ENCODE measurements at places on chromosomes 7 and 10.

- DNase-seq: no peak
These were observed 155.2 kb downstream of the HPSE2 start for GRCh38 chr10:99080275-99080945.

GRCh38 chr10:6082496-6083395 is 6.1 kb upstream of the RBM17 start:
- no peak for DNase-seq

GRCh38 chr10:44576702-44577191 is 191.8 kb upstream of the CXCL12 start:
- no peak for DNase-seq

DNA sequence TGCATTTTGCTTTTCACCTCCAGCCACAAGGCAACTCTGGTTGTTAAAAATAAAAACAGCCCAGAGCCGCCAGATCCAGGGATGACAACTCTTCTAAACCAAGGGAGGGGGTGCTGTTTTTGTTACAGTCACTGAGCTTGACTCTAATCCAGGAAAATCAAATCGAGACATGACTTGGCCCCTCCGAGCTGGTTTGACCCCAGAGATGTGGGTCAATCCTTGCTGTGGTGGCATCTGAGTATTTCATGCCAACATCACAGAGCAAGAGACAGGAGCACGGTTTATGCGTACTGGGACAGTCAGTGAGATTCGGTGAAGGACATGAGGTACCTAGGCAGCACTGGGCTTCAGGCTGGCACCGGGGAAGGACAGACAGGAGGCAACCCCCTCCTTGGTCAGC is 88.8 kb upstream of the ZMIZ1 start:
- no peak for DNase-seq

DNA sequence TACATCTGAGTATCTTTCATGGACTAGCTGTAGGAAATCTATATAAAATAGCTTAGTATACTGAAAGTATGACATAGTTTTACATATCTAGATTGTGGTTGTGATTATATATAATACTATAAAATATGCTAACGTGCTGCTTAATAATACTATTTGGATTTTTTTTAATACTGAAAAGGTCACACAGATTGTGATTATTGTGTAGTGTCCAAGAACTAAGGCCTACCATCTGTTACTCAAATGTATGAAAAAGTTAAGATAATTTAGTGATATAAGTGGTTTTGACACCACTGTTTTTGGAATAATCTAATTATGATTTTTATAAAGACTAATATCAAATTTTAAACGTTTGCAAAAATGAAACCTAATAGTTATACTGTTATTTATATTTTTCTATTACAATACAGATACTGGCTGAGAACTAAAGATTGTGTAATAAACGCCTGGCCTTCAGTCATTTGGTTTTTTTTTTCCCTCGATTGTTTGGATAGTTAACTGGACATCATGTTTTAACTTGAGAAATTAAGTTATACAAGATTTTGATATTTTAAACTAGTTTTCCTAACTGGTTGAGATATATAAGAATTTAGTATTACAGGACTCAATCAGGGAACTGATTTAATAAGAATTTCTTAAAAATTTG is 12.6 kb downstream of the PTEN start:
- no peak for DNase-seq

DNA sequence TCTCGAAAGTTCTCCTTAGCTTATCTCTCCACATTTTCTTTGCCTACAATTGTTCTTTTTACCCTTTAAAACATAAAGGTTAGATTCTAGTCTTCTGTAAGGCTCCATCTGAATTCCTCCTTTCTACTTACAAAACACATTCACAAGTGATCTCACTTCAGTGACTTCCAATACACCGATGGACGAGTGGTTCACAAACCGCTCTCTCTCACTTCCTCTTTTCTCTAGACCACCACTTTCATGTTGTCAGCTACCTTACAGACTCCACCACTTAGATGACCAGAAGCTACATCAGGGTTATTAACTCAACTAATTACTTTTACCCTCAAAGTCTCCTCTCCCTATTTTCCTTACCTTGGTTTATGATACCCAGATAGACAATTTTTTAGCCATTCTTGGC is 11.8 kb downstream of the MET start:
- DNase-seq: no peak

- no peak for DNase-seq
These were observed 267.8 kb downstream of the SH2D4B start for GRCh38 chr10:80805343-80806020.

DNA sequence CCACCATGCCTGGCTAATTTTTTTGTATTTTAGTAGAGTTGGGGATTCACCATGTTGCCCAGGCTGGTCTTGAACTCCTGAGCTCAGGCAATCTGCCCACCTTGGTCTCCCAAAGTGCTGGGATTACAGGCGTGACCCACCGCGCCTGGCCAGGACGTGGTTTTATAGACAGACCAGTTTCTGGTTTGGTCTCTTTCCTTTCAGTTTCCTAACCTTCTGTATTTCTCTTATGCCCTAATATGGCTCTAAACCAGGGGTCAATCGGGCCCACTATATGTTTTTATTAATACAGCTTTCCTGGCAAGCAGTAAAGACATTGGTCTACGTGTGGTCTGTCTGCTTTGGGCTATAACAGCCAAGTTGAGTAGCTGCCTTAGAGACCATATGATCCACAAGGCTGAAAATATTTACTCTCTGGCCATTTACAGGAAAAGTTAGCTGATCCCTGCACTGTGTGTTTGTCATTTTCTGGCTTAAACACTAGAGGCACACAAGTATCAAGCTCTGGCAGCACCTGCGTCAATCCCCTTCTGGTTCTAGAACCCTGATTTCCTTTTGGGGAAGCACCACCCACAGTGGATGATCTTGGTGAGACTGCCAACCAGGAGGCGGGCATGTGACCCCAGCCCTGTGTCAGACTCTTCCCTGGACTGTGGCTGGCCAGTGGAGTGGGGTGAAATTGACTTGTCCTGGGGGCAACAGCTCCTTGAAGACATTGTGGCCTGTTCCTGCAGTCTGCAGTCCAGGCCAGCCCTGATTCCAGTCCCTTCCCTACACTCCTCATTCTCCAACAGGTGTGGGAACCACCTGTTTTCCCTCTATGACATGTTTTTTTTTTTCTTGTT is 497.2 kb downstream of the PLXNA4 start:
- DNase-seq: no peak

DNA sequence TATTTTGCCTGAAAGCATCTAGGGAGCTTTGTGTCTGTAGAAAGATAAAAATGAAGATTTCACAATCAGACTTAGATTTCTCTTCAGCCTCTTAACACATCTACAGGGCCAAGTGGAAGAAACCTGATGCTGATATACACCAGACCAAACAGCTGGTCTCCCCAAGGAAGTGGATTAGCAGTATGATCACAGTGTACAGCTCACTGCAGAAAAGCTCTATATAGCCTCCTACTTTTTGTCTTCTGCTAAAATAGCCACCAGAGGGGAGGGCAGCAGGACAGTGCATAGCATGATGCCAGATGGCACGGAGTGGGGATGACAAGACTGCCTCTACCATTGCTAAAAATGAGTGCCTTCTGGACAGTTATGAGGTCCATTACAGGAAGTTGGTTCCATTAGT is 16.0 kb downstream of the FAM13C start:
- no peak for DNase-seq

GRCh38 chr7:7805511-7806153 is 87.2 kb upstream of the RPA3 start:
- DNase-seq: no peak

GRCh38 chr10:5719546-5719945 is 34.9 kb downstream of the TASOR2 start:
- DNase-seq: no peak

DNA sequence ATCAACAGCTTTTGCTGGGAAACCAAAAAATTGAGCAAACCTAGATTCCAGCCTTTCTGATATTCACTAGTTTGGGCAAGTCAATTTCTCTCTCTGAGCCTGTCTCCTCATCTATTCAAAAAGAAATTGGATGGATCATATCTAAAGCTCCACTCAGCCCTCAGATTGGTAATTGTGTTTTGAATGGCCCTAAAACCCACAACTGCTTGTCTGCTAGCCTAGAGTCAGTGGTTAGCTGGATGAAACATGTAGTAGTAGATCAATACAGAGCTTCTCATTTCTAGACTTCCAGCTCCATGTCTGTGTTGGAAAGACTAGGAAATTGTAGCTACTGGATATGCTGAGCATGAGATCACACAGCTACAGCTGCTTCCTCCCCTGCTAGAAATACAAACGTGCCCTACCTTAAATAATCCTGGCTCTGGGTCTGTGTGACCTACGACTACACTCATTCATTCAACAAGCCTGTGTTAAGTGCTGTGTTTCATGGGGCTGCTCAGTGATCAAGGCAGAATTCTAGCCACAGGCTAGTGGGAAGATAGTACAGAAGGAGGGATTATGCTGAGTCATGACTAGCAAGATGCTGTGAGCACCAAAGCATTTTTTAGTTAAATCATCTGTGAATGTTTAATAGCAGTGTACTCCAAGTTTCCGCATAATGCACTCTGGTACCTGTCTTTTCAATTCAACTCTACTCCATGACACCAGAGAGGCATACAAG is 15.7 kb downstream of the DNTT start:
- DNase-seq: no peak

- DNase-seq: no peak
These were observed 64.2 kb downstream of the CFAP46 start for GRCh38 chr10:132878091-132878729.

- DNase-seq: no peak
These were observed 852.0 kb upstream of the PHF14 start for GRCh38 chr7:10121631-10122030.

- no peak for DNase-seq
These were observed 69.6 kb upstream of the COL1A2 start for GRCh38 chr7:94325122-94325475.

DNA sequence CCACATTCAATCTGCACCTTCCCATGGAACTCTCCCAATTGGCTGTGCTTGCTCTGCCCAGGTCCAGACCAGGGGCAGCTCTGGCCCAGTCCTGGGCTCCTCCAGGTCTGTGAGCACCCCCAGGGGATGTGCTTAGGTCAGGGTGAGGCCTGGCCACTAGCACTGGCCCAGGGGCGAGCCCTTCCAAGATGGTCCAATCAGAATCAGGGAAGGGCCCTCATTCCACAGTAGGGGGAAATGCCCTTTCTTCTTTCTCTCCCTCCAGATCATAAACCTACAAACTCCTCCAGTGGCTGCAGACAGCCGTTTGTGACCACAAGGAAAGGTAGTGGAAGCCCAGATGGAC is 157.0 kb downstream of the PRKAG2 start:
- no peak for DNase-seq

GRCh38 chr10:125782616-125783015 is 7.0 kb upstream of the MMP21 start:
- no peak for DNase-seq

DNA sequence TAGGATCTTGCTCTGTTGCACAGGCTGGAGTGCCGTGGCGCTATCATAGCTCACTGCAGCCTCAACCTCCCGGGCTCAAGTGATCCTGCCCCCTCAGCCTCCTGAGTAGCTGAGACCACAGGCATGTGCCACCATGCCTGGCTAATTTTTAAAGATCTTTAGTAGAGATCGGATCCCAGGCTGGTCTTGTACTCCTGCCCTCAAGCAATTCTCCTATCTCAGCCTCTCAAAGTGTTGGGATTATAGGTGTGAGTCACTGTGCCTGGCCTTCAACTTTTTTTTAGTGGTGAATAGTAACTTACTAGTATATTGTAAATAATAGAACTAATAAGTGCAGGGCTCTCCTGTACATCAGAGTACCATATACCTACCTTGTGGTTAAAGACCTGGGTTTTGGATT is 52.1 kb upstream of the LMTK2 start:
- DNase-seq: no peak

DNA sequence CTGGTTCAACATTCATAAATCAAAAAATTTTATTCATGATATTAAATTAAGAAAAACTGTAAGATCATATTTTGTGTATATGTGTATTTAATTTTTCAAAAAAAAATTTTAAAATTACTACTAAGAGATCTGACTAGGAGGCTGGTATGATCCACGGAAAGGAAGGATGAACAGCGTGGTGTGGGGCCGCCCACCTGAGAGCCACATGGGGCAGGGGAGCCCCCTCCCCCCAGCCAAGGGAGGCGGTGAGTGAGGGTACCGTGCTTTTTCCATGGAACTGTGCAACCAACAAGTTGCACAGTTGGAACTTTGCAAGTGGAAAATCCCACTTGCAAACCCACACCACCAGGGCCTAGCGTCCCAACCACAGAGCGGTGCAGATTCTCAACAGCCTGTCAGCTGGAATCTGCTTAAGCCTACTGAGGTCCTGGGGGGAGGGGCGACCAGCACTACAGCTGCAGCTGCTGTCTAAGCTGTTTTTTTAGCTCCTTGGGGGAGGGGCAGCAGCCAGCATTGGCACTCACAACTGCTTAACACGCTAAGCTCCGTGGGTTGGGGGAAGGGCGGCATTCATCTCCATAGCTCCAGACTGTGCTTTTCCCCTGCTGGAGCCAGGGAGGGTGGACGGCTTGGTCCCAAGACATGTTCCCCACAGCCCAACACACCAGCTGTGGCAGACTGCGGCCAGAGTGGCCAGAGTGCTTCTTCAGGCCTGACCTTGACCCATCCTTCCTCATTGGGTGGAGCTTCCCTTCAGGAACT is 94.2 kb upstream of the IGFBP3 start:
- no peak for DNase-seq

GRCh38 chr10:91613411-91614187 is 19.3 kb downstream of the PPP1R3C start:
- DNase-seq: no peak

GRCh38 chr10:47127188-47127785 is 172.7 kb upstream of the GDF10 start:
- no peak for DNase-seq

- peak; percentile 28 for DNase-seq
These were observed 737 bp downstream of the ZMIZ1 start for GRCh38 chr10:79069325-79070080.

DNA sequence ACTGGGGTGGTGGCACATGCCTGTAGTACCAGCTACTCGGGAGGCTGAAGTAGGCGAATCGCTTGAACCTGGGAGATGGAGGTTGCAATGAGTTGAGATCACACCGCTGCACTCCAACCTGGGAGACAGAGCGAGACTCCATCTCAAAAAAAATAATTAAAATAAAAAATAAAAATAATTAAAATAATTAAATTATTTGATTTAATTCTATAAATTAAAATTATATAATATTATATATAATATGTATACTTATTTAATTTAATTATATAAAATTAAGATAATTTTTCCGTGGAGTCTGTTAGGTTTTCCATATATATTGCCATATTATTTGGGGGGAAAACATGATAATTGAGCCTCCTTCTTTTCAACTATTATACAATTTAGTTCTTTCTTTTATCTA is 12.0 kb downstream of the WIPF3 start:
- DNase-seq: no peak

DNA sequence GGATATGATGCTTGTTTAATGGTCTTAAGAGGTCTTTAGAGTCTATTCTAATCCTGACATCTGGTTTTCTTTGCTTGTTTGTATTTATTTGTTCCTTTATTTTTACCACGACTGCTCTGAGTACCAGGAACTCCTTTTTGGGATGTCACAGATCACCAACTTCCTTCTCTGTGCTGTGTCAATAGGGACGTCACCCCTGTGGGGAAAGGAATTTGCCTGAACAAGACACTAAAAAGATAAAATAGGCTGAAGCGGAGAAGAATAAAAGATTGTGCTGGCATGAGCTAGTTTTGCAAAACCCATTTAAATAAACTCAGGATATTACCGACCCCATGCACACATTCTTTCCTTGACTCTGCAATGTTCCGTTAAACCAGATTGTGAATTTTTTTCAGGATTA is 27.7 kb downstream of the MGMT start:
- no peak for DNase-seq

- DNase-seq: no peak
These were observed 34.1 kb upstream of the MALRD1 start for GRCh38 chr10:19014498-19014897.
